ENCODE measurements at places on chromosomes 16 and 17.

- DNase-seq, result no peak
These were observed 62.5 kb downstream of the N4BP1 start for GRCh38 chr16:48547530-48547929.

DNA sequence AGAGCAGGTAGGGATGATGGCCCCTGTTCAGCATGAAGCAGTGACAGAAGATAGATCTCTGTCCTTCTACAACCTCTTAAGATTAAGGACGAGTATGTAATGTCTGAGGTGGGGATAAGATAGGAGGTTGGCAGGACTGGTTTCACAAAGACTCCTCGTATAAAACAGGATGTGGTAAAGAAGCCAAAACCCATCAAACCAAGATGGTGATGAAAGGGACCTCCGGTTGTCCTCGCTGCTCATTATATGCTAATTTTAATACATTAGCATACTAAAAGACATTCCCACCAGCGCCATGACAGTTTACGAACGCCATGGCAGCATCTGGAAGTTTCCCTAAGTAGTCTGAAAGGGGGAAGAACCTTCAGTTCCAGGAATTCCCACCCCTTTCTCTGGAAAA, 27.3 kb downstream of the MIS12 start:
- no peak for DNase-seq

DNA sequence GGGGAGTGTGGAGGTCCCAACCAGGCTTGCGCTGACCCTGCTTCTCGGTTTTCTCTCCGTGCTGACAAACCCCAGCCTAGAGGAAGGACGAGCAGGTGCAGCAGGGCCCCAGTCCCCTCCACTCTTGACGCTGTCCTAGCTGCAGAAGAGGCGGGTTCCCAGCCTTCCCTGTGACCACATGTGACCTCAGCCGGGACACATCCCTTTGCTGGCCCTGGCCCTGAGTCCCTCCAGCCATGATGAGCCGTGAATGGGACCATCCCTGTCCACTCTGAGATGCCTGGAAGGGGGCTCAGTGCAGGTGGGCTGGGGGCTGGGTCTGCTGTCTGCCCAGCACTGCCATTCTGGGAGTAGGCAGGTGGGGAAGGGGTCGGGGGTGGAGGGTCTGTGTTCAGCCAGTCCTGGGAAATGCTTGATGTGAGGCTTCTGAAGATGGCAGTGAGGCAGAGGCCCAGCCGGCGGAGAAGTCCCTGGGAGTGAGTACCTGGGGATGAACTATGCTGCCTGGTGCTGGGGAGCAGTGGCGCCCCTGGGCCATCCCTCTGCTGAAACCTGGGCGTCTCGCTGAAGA, 1.9 kb upstream of the TUBB3 start:
- no peak for DNase-seq

- DNase-seq, result no peak
These were observed 2.3 kb downstream of the CCL17 start for GRCh38 chr16:57406881-57407280.

Data from cortex of kidney (tissue), 1 donor.